ENCODE measurements at places on chromosomes 2 and 18. TPM values are rescaled to one million over a fixed set of nuclear protein-coding genes. Genes with fewer than 3 reads are reported as not detected.

CAPN10 gene
- 19.3 TPM for total RNA-seq

TANC1 gene
- 51.1 TPM for total RNA-seq

CD8B2 gene
- total RNA-seq: 0.24 TPM

UNC80 gene
- total RNA-seq: 0.27 TPM

FECH gene
- 123 TPM for total RNA-seq
